ENCODE measurements at places on chromosomes 16 and 17.

DNA sequence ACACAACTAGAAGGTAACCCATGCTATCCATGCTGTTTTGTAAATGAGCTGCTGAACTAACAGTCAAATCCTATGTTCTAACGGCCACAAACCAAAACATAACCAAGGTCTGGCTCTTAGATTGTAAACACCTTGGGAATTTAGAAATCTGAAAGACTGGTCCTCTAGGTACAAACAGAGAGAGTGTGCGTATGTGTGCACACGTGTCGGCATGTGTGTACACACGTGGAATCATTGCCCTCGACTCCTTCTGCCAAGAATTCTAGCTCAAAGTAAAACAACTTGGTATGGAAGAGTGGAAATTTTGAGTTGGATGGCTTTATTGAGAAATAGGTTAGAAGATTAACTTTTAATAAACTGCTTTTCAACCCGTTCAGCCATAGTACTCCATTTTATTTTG is 18.1 kb upstream of the GHDC start:
- DNase-seq, result no peak

DNA sequence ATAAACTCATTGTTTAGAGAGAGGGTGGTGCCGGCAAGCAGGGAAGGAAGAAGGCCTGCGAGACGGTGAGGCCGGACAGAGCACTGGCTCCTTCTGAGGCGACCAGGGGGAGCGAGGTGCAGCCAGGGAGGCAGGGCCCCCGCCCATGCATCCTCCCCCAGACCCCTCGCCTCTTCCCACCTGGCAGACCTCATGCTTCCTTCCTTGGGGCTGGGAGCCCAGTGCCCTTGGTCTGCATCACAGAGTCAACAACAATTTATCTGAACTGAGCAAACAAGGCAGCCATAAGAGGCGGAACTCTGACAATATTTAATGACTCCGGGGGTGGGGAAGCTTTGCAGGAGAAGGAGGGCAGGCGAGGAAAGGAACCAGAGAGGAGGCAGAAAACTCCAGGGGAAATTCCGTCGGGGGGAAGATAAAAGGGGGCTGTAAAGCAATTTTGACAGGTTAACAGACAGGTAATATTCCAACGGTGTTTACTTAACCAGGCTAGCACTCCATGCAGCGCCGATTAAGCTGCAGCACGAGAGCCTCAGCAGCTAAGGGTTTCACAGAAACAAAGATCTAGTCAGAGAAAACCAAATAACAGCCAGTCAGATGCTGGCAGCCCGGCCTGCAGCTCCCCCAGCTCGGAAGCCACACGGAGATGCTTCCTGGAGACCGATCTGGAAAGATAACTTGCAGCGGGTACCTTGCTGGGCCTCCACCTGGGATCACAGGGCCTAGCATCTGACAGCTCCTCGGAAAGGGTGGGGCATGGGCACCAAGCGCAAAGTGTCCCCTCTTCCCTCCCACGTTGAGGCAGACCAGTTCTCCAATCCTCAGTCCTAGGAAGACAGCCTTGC is 398.2 kb downstream of the SOX9 start:
- DNase-seq, result no peak

GRCh38 chr16:84453061-84453752 is 51.3 kb downstream of the MEAK7 start:
- DNase-seq, result no peak

DNA sequence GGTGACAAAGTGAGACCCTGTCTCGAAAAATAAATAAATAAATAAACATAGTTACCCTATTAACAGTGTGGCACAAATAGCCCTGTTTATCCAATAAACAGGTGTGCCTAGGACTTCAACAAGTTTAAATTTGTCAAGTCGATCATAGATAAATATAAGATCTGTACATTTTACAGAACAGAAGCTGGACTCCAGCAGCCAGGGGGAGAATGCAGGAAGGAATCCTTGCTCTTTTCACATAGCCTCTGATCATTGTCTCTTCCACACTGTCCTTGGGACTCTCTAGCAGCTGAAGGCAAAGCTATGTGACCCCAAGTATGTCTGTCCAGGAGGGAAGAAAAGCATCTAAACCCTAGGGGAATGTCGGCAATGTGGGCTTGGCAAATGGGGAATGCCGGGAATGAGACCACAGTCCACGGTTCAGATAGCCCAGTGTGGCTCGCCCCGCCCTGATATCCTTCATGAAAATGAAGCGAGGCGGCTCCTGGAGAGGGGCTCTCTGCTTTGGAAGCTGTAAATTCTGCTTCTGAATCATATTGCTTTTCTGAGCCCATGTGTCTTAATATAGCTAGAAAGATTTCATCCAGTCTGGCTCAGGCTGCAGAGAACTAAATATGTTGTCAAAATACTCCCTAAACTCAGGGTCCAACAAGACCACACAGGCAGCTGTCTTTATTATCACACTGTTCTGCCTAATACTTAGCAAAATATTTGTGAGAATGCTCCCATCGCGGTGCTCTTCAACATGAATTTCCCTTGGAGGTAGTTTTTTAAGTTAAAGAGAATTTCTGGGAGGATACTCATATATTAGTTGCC is 24.9 kb upstream of the GRB2 start:
- DNase-seq, result no peak

DNA sequence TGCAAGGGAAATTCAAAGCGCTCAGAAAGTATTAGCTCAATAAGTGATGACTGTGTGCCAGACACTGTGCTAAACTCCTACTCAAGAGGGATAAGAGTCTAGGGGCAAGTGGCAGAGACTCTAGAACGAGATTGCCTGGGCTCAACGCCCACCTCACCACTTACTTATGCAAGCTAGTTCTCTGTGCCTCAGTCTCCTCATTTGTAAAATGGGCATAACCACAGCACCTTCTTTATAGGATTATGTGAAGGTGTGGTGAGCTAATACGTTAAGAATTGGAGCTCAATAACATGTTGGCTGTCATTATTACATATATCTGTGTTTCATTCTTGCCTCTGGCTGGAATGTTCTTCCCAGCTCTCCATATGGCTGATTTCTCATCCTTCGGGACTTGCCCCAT is 15.4 kb downstream of the DEXI start:
- no peak for DNase-seq

All from neural crest cell (in vitro differentiated cells).